ENCODE measurements at places on chromosomes 3 and 15. TPM values are rescaled to one million over a fixed set of nuclear protein-coding genes. Genes with fewer than 3 reads are reported as not detected.
A peak's percentile ranks its signal among the peaks of the same experiment; 100 is the strongest.

ECE2 gene
- polyA plus RNA-seq: not detected

DNA sequence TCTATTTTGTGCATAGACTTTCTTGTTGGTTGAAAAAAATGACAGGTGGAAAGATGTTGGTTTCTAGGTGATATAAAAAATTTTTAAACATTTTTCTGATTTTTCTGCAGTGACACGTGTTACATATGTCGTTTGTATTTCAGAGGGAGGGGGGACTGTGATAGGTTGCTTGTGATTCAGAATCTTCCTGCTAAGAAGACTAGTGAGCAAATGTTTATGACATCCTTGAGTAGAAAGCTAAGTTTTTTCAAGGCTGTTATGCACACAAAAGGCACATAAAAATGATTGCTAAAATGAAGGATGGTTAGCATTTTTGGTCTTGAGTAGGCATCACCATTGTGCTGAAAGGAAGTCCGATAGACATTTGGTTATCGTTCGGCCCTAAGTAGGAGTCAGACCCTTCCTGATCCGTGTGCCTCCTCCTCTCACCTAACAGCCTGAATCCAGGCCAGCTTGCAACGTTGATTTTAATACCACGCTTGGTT is 1.5 kb downstream of the ZNF639 start:
- peak; percentile 50 for DNase-seq

GRCh38 chr3:87553058-87553457 is 276.7 kb upstream of the POU1F1 start:
- DNase-seq: no peak

DNA sequence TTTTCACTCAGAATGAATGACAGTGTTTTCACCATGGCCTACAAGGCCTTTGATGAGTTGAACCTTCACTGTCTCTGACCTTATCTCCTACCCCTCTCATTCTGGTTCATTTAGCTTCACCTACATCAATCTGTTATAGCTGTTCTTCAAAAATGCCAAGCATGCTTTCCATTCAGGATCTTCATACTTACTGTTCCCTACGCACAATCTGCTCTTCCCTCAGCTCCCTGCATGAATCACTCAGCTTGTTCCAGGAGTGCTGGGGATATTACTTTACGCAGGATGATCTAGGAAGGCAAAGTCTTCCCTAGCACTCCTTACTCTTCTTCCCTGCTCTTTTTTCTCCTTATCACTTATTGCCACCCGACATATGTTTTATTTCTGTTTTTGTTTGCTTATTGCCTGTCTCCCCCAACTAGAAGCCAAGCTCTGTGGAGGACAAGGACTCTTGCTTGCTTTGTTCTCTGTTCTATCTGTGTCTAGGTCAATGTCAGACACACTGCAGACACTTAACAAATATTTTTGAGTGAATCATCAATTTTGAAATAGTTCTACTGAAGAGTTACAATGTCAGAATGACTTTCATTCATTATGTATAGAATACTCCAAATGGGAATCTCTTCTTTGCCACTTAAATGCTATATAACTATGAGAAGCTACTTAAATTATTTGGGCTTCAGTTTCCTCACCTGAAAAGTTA is 238.3 kb upstream of the FEZF2 start:
- DNase-seq: peak; percentile 49

DNA sequence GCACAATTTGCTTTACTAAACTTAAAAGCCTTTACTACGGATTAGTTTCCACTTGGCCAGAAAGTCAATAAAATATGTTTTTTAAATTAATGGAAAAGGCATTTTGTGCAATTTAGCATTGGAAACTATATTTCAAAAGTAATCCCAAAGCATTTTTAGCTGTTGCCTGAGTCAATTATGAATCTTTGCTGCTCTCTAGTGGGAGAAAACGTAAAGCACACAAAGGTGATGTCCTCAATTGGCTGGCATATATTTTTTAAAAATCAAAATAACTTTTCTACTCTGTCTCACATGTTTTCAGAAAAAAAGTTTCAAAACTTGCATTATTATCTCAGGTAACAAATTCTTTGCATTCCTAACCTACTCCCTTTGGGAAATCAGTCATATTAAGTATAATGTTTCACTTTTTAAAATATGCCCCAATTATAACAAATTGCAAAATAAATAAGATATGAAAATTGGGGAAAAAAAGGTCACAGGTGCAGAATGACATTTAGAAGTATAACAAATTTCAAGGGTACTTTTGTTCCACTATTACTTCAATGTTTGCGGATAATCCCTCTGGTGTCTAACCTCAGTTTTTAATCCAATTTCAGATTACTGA is 47.2 kb upstream of the TEX55 start:
- DNase-seq: peak; percentile 13

DNA sequence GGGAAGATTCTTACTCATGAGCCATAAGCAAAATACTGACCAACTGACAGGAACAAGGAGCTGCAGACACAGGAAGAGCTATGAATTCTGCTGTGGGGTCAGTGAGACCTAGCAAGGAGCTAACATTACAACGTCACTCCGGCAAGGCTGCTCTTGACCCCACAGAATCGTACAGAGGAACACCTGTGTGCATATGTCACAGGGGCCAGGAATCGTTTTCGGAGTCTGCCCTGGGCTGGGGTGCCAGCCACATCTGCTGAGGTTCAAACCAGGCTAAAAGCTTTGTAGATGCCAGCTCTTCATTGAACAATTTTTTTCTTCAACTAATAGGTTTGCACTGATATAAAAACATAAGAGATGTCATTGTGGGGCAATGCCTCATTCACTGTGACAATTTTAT is 82.6 kb downstream of the LRRK1 start:
- DNase-seq: no peak

POLR2M gene
- polyA plus RNA-seq: 70.8 TPM

DNA sequence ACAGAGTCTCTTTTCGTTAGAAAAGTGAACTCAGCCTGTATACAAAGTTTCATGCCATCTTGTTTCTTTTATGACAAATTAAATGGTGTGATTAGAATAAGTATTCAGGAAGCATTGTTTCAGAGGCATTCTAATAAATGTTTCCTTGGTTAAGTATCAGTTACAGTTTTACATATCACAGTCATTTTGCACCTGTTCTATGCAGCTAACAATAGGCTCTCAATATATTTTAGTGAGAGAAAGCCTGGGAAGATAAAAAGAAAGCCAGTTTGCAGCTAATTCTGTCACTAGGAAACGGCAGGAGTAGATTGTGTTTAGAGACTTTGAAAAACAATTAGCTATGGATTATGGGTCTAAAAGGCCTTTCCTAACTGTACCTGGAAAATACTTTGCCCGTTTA is 252.8 kb downstream of the ZIC1 start:
- no peak for DNase-seq

DNA sequence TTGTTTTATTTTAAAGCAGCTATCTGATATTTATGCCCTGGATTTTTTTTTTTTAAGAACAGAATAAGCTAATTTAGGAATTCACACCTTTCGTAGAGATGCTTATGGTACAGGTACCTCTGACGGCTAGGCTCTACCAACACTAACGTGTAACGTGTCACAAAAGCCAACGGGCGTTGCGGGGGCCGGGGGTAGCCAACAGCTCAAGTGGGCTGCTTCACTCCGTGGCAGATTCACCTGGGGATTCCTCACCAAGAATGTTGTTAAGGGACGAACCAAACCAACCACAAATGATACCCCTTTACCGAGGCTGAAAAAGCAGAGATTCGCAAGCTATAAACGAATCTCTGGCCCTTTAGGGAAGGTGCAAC is 1.0 kb downstream of the TMCC1 start:
- DNase-seq: no peak

DNA sequence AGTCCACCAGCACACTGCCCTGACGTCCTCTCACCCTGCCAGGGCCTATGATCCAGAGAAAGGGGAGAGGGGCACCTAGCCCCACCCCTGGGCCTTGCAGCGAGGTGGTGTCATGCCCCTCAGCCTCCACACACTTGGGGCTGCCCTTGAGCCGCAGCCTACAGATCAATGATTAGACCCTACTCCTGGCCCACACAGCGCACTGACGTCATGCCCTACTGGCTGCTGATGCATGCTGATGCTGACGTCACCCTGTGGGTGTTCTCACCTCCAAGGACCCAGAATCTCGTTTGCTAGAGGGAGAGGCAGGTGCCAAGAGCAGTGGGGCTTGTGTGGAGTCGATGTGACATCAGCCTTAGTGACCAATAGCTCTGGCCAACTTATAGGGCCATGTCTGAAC is 18.0 kb downstream of the ARL14 start:
- DNase-seq: no peak

DNA sequence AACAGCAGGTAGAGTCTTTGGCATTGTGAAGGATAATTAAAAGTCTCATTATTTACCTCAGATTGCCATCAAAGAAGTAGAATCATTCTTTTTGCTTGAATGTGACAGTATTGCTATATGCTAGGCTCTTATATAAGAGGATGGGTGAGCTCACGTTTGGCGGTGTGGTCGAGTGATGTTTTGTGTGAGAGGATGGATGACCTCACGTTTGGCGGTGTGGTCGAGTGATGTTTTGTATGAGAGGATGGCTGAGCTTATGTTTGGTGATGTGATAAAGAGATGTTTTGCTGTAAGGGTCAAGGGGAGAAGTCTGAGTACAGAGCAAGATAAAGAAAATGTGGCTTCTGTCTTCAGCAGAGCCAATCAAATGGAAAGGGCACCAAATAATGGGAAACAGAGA is 299.6 kb upstream of the NR2E3 start:
- no peak for DNase-seq

GRCh38 chr3:45946875-45947274 is 3.6 kb downstream of the CXCR6 start:
- no peak for DNase-seq

FBXO40 gene
- polyA plus RNA-seq: not detected

GRCh38 chr15:60631620-60632019 is 152.7 kb upstream of the ICE2 start:
- DNase-seq: no peak

DNA sequence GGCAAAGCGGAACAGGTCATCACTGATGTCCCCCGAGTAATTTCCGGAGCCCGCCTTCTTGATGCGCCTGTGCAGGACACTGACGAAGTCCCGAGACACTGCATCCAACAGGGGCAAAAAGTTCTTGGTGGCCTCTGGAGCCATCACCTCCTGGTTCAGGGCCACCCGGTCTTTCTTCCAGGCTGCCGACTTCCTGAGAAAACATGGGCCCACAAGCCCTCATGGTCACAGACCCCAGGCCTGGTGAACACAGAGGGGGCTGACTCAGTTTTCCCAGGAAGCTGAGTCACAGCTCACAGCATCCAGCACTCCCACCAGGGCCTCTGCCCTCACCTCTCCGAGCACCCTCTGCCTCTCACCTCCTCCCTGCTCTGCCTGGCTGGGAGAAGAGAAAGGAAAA is 22.4 kb downstream of the CYP11A1 start:
- DNase-seq: peak; percentile 69

RGMA gene
- 0.76 TPM for polyA plus RNA-seq

DNA sequence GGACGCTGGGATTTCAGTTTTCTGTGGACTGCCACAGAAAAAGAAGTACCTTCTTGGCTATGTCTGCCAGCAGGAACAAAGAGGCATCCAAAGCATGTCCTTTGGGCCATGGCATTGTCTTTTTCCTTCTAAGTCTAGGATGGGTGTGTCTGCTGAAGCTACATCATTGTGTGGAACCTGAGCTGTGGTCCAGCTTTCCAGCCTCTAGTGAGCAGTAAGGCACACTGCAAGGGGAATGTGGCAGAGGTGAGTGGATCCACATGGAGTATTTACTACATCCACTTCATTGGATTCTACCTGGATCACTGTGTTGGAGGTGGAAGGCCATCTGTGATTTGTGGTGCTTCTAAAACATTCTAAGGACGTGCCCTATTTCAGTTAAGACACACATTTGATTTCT is 23.7 kb downstream of the CMTM8 start:
- DNase-seq: no peak

DNA sequence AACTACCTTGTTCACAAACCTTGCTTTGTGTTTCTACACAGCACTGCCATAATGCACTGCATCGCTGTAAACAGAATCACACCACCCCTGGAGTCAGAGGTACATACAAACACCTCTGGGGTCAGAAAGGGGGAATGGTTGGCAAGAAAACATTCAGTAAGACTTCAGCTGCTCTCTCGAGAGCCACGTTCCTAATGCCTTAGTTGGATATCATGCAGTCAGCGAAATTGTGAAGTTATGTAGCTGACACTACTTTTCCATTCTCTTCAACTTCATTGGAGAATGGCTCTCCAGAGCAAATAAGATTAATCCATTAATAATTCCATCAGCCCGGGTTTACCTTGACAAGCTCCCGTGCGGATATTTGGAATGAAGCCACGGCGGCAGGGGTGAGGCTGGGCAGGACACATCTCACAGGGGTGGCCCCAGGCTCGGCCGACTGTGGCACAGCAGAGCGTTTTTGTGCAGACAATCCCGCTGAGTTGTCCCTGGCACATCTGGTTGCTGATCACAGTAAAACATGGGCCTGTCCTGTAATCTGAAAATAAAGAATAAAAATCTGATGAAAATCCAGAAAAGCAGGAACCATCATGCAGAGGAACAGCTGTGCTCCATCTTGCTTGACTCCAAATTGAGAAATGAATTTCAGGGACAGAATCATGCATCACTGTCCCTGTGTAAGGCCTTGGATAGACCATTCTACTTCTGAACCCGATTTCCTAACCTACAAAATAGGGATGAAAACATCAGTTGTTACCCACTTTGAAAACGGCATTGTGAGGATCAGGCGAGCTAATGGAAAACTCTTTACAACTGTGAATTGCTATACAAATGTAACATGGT is 108.0 kb downstream of the FBN1 start:
- DNase-seq: peak; percentile 65

SUCNR1 gene
- polyA plus RNA-seq: 0.07 TPM

- peak; percentile 14 for DNase-seq
Measured at GRCh38 chr3:53803816-53804695, 42.2 kb downstream of the CHDH start.

DNA sequence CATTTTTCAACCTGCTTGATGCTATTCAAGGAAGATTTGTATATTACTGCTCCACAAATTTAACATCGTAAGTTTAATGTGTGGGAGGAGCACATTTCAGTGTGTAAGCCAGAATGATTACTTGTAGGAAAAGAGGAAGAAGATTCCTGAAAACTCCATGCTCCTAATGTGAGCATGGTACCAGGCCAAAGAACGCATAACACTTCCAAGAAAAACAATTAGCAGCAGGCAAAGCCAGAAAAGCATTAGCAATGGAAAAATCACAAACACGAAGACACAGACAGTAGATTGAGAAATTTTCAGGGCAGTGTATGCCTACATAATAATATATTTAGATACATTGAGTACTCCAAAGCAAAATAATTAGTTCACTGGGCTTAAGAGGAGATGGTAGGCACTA is 96.6 kb upstream of the CBLB start:
- peak; percentile 89 for DNase-seq

FOXB1 gene
- polyA plus RNA-seq: not detected

DNA sequence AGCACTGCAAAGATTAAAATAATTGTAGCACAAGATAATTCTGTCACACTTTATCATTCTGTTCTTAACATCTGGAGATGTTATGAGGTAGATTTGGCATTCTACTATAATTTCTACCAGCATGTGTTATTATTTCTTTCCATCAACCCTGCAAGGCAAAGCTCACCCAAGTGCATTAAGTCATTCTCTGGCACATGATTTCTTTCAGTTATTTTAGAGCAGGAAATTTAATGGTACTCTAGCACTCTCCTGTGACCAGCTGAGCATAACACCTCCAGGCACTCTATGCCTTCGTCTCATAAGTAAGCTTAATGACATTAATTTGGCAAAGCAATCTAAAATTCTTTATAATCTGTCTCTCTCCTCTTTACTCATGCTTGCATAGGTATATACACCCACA is 300.2 kb upstream of the GPR149 start:
- DNase-seq: no peak

- peak; percentile 50 for DNase-seq
Measured at GRCh38 chr15:79339588-79340314, 28.8 kb downstream of the TMED3 start.

- no peak for DNase-seq
Measured at GRCh38 chr3:16286161-16286560, 21.1 kb downstream of the OXNAD1 start.

INO80 gene
- polyA plus RNA-seq: 6.0 TPM
